ENCODE measurements at places on chromosomes 16 and 17.

- no peak for DNase-seq
Measured at GRCh38 chr17:41406205-41406604, 8.8 kb upstream of the KRT31 start.

GRCh38 chr17:2691069-2691871 is 20.3 kb downstream of the CLUH start:
- no peak for DNase-seq

- DNase-seq, result no peak
Measured at GRCh38 chr16:30669903-30670824, 11.9 kb downstream of the FBRS start.

GRCh38 chr16:84559311-84559932 is 55.0 kb upstream of the MEAK7 start:
- DNase-seq, result no peak

DNA sequence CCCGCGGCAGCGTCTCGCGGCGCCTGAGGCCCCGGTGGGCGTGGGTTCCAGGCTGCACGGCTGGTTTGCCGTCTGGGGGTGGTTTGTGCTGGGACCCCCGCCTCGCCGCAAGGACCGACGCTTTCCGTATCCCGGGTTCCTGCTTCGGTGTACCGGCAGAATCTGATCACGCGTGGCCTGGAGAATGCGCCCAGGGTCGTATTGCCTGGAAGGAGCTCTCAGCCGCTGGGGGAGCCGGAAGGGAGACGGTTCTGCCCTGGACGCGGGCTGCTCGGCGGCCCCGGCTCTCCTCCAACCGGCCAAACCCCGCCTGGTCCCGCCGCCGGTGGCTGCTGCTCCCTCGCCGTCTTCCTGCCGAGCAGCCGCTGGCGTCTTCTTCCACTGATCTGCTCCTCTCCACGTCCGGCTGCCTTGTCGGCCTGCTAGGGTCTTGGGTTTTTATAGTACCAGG is 39.8 kb downstream of the ZNF778 start:
- DNase-seq, result no peak
